ENCODE measurements at places on chromosomes 12 and 14. TPM values are rescaled to one million over a fixed set of nuclear protein-coding genes. Genes with fewer than 3 reads are reported as not detected.

DNAI7 gene
- total RNA-seq: not detected

BHLHE41 gene
- total RNA-seq: 1.5 TPM

DNA sequence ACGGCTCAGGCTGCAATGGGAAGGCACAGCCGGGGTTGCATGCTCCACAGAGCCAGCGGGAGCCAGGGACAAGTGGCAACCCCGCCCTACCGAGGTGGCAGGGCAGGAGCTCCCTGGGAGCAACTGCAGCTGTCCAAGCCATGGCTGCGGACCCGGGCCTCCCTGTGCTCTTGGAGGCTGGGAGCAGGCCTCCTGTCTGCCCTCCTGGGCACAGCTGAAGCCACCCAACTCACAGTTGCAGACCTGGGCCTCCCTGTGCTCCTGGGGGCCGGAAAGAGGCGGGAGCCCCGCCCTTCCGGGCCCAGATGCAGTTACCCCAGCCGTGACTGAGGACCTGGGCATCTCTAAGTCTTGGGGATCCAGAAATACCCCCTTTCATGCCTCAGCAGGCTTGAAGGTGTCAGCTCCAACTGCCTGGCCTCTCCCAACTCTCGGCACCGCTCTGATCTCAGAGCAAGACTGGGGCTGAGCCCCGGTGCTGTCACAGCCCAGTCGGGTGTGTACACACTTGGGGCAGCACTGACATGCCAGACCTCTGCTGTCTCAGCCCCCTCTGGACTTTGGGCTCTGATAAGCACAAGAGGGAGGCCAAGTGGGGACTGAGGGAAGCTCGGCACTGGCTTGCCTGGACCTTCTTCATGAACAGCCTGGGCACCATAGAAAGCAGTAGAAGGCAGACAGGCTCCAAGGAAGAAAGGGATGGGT lies 7.5 kb upstream of the RASSF9 start:
- no peak for DNase-seq

- no peak for DNase-seq
Measured at GRCh38 chr12:20472102-20472782, 103.9 kb downstream of the PDE3A start.

DNA sequence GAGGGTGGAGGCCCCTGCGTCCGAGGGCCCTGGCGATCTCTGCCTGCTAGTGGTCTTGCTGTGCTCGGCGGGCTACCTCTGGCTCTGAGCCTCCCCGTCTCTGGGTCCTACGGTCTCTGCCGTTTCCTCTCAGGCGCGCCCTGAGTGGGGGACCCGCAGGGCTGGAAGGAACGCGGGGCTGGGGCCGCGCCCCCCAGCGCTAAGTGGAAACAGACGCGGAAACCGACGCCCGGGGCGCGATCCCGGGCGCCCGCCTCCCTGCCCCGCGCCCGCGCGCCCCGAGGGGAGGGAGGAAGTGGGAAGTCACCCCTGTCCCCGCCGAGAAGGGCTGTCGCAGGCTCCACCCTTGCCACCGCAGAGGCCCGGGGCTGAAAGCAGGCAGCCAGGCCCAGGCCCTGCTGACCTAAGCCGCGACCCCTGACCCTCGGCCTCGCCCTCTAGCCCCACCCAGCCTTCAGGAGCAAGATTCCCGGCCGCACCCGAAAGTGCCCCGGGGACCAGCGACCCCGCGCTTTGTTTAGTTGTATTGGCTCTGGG lies 831 bp downstream of the CRIP1 start:
- DNase-seq: no peak

- no peak for DNase-seq
Measured at GRCh38 chr12:51669271-51669670, 78.2 kb downstream of the SCN8A start.

Data from HT1080 (cell line).